ENCODE measurements at places on chromosomes 2 and 18.
A peak's percentile ranks its signal among the peaks of the same experiment; 100 is the strongest.

GRCh38 chr2:72843301-72843700, 17.5 kb upstream of the EXOC6B start:
- no peak for DNase-seq

GRCh38 chr2:100412881-100413321, 4.6 kb downstream of the CHST10 start:
- no peak for DNase-seq

GRCh38 chr18:35157181-35157580, 83.7 kb upstream of the ZNF397 start:
- DNase-seq = no peak

DNA sequence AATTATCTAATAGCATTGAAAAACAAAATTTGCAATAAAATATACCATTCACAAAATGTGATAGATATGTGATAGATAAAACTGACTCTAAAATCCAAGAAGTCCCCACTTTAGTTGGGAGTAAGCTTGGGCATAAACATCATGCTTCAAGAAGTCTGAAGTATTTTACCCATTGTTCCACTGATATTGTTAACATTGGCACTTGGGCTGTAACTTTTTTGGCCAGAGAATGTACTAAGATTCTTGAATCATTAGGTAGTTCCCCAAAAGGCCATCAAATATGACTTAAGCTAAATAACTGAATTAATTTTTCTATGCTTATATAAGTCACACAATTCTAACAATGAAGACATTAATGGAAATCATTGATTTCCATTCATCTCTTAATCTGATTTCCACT, 413.6 kb downstream of the CDH2 start:
- DNase-seq = no peak

DNA sequence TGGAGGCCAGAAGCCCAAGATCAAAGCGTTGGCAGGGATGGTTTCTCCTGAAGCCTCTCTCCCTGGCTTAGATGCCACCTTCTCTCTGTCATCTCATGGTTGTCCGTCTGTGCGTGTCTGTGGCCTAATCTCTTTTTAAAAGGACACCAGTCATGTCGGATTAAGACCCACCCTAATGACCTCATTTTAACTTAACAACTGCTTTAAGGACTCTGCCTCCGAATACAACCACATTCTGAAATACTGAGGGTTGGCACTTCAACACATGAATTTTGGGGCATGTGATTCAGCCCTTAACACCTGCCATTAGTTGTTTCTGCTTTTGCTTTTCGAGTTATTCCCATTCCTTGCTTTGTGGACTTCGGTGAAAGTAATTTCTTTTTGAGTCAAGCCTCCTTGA, 97.8 kb upstream of the SMIM21 start:
- DNase-seq = no peak

DNA sequence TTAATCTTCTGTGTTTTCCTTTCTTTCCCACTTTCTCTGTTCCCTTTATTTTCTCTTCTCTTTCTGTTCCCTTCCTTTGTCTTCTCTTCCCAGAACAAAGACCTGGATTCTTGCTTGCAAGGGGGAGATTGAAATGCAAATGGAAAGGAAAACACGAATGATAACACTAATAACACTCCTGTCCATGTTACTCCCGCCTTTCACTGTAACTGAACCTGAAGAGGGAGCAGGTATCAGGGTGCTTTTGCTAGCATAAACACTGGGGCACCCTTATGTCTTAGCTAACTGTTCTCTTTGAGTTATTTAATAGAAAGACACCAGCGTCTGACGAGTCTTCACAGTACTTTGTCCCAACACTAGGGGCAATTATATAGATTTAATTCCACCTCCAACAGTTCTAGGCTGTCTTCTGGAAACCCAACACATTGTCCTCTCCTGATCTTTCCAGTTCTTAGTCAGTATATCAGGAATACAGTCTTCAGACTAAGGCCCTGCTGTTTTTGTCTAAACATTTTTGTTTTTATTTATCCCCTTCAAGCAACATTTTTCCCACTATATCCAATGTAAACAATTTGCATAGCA, 99.2 kb downstream of the PTPRM start:
- no peak for DNase-seq

DNA sequence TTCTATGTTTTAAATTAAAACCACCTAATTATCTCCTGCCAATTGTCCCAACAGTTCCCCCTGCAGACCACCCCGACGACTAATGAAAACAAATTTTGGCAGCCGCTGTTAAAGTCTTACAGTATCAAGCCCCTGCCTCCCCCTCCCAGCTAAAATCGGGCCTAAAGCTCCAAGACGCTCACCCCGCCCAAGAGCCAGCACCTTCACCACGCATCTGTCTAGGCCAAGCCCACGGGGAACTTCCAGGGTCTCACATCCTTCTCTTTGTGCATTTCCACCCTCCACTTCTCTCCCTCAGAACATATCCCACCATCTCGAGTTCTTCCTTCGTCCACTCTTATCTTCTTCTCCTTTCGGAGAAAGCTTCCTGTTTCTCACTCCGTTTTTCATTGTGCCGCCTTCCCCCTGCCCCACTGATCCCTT, 445 bp downstream of the PRPF40A start:
- peak; percentile 52 for DNase-seq

DNA sequence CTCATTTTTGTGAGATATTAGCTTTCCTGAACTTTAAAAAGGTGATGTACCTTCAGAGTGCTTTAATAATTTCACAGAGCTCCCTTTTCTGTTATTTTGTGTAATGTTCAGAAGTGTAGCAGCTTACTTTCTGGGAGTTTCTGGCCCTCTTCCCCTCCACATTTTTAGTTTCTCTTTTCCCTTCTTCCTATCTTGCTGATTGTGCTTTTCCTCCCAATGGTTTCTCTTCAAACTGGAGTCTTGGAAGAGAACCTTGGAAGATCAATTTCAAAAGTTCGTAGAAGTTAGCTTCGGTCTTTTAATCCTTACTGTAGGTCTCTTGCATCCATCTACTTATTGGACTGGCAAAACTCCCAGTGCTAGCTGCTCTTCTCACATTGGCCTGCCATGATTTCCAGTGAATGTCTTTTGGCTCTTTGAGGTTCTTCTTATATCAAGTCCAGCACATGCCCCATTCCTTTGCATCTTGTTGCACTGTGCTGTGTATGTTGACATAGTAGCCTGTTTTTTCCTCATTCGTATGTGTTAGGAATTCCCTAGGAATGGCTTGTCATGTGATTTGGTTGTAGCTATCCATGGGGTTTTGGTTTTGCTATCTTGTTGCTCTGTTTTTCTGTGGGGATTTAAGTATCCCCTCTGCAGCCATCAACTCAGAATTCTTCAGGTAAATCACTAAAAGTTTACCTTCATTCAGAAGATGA, 7.8 kb downstream of the CCNT2 start:
- peak; percentile 27 for DNase-seq

- DNase-seq = no peak
Observed at GRCh38 chr2:45000921-45001868, 8.1 kb downstream of the SIX2 start.

GRCh38 chr18:80252136-80252535, 4.8 kb upstream of the PARD6G start:
- peak; percentile 42 for DNase-seq

DNA sequence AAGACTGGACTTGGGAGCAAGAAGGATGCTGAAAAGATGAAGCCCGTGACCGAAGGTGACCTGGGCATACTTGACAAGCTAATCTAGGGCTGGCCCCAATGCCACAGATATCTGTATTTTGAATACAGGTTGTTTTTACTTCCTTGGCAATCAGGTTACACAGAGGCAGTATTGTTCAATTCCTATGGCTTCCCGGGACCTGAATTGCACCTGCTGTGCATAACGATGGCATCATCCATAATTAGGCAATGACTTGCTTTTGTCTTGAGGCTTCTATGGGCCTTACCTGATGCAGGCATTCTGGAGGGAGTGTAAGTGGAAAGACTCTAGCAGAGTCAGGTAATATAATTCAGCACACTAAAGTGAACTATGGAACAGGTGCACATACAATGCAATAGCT, 60.6 kb upstream of the CUL3 start:
- DNase-seq = peak; percentile 39

GRCh38 chr2:30373881-30374302, 73.2 kb upstream of the LCLAT1 start:
- peak; percentile 60 for DNase-seq

DNA sequence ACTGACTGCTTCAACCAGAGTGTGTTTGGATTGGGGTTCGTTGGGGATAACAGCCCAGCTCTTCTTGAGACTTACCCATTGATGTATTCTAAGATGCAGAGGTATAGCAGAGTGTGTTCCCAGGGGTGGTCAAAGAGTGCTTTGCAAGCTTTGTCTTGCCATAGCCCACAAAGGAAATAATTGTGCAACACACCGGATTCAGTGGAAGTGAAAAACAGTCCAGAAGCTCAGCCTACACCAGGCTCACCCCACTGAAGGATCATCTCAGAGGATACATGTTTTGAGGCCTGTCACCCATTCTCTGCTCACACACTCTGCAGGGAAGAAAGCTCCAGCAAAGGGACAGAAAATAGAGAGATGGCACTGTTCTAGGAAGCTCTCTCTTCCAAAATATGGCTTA, 9.6 kb downstream of the CACNB4 start:
- peak; percentile 11 for DNase-seq

DNA sequence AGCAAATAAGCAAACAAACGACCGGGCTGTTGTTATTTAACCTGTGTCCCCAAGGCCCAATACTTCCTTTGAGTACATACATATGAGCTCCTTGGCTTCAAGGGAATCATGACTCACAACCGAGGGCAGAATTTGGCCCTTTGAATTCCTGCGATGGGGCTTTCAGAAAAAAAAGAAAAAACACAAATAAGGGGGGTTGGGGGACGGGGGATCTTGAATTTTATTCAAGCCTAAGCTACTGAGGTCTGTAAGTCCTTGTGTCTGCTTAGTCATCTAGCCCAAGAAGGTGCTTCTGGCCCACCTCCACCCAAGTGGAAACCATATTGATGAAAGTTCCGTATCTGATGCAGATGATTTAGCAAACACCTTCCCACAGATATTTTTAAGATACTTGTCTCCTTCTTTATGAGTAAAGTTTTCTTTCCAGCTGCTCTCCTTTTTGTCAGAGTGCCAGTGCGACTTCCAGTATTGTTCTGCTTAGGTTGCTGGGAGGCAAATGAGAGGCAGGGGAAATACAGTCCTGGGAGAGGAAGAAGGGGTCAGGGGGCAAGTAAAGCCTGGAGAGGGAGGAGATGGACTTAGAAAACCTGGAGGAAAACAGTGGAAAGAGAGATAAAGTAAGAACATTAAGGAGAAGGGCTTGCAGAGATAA, 169.6 kb downstream of the ZEB2 start:
- no peak for DNase-seq

- no peak for DNase-seq
Observed at GRCh38 chr2:47300609-47301276, 102.2 kb upstream of the MSH2 start.

GRCh38 chr2:124437811-124438210, 412.7 kb downstream of the CNTNAP5 start:
- no peak for DNase-seq

GRCh38 chr2:196702641-196703040, 63.1 kb downstream of the CCDC150 start:
- no peak for DNase-seq

- DNase-seq = no peak
Observed at GRCh38 chr2:196445991-196446390, 193.5 kb upstream of the CCDC150 start.

- DNase-seq = no peak
Observed at GRCh38 chr2:58543442-58543841, 302.3 kb upstream of the FANCL start.
